Osteoblast (primary cell): ENCODE measurements at places on chromosomes 1 and 21. TPM values are rescaled to one million over a fixed set of nuclear protein-coding genes. Genes with fewer than 3 reads are reported as not detected.

DNA sequence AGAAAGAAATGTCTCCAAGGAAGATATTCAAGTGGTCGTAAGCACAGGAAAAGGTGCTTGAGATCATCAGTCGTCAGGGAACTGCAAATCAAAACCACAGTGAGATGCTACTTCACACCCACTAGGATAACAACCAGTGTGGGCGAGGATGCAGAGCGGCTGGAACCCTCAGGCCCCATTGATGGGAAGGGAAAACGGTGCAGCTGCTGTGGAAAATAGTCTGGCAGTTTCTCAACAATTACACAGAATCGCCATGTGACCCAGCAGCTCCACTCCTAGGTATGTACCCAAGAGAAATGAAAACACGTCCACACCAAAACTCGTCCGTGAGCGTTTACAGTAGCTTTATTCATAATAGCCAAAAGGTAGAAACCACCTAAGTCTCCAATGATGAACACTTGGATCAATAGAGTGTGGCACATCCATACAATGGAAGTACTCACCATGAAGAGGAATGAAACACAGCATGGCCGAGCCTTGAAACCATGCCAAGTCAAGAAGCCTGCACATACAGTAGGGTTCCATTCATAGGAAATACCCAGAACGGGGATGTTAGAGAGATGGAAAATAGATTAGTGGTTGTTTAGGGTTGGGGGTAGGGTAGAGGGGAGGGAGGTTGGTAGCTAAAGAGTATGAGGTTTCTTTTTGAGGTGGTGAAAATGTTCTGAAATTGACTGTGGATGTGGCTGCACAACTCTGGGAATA lies 6.1 kb downstream of the DFFB start:
- DNase-seq = no peak

DNA sequence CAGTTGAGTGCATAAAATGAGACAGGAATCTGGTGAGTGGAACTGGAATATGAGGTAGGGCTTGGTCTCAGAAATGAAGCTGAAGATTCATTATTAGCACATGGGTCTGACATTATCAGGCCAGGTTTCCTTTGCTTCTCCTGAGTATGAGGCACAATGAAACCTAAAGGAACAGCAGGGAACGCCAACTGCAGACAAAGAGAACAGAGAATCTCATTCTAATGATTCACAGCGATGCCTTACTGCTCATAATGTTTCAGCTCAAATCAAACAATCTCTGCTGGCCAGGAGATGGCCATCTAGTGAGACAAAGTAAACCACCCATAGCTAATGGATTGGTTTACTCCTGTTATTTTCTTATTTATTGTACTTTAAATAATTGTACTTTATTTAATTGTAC lies 133.5 kb downstream of the C1orf21 start:
- DNase-seq = no peak

- no peak for DNase-seq
Observed at GRCh38 chr1:219575563-219575962, 37.3 kb downstream of the ZC3H11B start.

- DNase-seq = peak; percentile 73
Observed at GRCh38 chr1:84996846-84997666, at the start of gene MCOLN2. MCOLN2 (minus strand) TSS chr1:84997113; CDS start chr1:84996872, 241 bp downstream.

The FAM72C gene
- 0.36 and 0.59 TPM in 2 replicates for total RNA-seq

GRCh38 chr1:46158312-46159281 lies 16.3 kb upstream of the TSPAN1 start:
- DNase-seq = no peak

DNA sequence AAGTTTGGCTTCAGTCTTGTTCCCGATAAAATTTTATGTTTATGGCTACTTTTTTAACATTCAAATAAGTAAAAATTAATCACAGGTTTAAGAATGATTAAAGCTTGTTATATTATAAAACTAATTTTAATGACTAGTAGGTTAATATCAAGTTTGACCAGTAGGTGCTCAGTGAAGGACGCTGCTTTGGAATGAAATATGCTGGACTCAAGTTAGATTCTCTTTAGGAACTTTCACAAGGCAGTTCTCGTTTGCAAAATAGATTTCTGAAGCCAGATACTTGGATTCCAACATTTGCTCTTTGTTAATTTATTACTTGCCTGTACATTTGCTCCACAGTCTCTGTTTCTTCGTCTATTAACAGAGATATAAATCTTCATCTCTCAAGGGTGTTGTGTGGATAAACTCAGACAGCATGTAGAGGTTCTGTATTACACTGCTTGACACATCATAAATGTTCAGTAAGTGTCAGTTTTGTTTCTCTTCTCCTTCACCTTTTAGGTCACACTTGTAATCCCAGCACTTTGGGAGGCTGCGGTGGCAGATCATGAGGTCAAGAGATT lies 432.8 kb upstream of the CHRM3 start:
- no peak for DNase-seq

- DNase-seq = no peak
Observed at GRCh38 chr1:101309334-101310311, 72.8 kb downstream of the S1PR1 start.

The AUNIP gene
- total RNA-seq = 0.72 and 0.88 TPM in 2 replicates

- DNase-seq = no peak
Observed at GRCh38 chr1:168467452-168467851, 76.3 kb downstream of the XCL2 start.
